Activated T-cell treated with anti-CD3 and anti-CD28 coated beads, Interleukin-2, amount 50 U/mL, for 24 hours (primary cell): ENCODE measurements at places on chromosomes 16 and 17.

DNA sequence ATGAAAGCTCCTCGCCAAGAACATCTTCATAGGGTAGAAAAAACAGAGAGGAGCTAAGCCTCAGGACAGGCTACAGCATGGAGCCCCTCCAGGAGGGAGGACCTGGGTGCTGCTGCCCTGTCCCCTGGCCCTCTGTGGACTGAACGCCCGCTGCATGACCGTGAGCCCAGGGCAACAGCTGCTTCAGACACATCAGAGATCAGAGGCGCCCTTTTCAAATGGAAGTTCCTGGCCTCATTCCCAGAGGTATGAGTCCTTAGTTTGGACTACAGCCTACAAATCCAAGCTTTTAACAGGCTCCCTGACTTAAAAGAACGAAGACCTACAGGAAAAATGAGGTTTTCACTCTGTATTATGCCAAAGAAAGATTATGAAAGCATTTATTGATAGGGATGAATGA, 48.5 kb downstream of the ZNF18 start:
- no peak for DNase-seq
- no peak overlapping the region for H3K4me3 ChIP-seq
- no peaks in the 10 kb centered on the region for H3K4me1 ChIP-seq
- H3K36me3 ChIP-seq, result peaks cover 16% of the 10 kb centered on the region

GRCh38 chr16:10594312-10594950, 14.0 kb upstream of the EMP2 start:
- peaks cover 20% of the 10 kb centered on the region for H3K27me3 ChIP-seq
- H3K27ac ChIP-seq, result no peak overlapping the region
- H3K36me3 ChIP-seq, result no peaks in the 10 kb centered on the region
- no peak overlapping the region for H3K4me3 ChIP-seq
- DNase-seq, result no peak

DNA sequence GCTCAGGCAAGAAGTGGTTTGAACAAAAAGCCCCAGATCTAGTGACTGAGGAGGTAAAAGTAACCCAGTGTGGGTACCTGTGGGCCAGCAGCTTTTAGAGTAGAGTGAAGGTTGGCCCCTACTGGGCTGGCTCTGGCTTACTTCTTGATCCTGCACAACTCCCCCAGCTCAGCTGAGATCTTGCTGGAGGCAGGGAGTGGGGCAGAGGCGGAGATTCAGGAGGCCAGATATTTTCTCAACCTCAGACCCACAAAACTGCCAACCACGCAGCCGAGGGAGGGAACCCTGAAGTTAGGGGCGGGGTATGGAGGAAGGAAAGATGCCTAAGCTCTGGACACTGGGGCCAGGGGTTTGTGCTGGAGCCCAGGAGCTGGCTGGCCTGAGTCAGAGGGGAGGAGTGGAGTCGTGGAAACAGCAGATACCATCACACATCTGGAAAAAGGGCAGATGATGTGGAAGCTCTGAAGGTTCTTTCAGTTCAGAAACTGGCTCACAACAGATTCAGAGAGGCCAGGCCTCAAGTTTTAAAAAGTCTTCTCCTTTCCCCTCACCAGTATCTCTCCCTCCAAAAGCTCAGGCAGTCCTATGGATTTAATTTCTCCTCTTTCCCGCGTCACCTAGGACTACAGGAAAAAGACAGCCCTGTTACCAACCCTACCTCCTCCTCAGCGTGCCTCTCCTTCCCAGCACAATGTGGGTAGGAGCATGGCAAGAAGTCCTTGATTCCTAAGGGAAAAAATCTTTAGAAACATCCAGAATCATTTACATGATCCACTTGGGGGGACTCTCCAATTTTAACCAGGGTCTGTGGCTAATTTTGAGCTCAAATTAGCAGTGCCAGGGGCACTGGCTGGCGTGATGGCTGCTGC, 48.1 kb downstream of the MYO18A start:
- no peak overlapping the region for H3K4me3 ChIP-seq
- H3K27me3 ChIP-seq, result no peaks in the 10 kb centered on the region
- H3K27ac ChIP-seq, result peak overlapping the region; percentile 88
- H3K36me3 ChIP-seq, result peaks cover 16% of the 10 kb centered on the region

DNA sequence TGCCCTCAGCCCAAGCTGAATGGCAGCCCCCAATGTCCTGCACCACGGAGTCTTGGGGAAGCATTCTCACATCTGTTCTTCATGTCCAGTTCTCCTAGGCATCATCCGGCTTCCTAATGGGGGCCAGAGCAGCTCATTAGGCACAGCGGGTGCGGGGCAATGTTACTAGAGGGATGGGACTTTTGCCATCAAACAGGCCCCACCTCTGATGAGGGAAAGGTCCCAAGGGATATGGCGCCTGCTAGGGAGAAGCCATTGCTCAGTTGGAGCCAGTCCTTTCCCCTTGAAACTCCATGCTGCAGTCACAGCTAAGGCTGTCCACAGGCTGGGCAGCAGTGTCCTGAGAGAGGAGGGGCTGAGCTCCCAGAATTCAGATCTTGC, 1.7 kb upstream of the DPH1 start:
- H3K27ac ChIP-seq, result no peak overlapping the region
- H3K4me3 ChIP-seq, result no peak overlapping the region
- no peak for DNase-seq
- H3K27me3 ChIP-seq, result peaks cover 40% of the 10 kb centered on the region
- peaks cover 15% of the 10 kb centered on the region for H3K36me3 ChIP-seq

DNA sequence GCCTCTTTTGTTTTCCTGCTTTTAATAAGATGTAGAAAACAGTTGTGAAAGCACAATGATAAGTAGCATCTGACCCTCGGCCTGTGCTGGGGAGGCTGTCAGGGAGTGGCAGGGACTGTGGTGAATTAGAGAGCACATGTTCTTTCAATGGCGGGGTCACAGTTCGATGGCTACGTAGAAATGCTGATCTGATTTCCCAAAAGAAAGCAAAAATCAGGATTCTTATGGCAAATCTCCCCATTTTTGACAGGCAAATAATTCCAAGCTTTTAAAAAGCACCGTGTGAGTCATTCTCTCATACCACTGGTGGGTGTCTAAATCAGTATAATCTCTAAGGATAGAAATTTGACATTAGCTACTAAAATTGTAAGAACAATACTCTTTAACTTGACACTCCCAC, 4.2 kb upstream of the MAPK7 start:
- no peak overlapping the region for H3K27ac ChIP-seq
- no peaks in the 10 kb centered on the region for H3K27me3 ChIP-seq
- DNase-seq, result no peak
- H3K4me1 ChIP-seq, result peaks cover 45% of the 10 kb centered on the region
- peaks cover 7% of the 10 kb centered on the region for H3K36me3 ChIP-seq

GRCh38 chr17:71902894-71903506, 217.8 kb upstream of the SOX9 start:
- H3K36me3 ChIP-seq, result no peaks in the 10 kb centered on the region
- H3K27ac ChIP-seq, result no peak overlapping the region
- H3K4me1 ChIP-seq, result no peaks in the 10 kb centered on the region
- H3K27me3 ChIP-seq, result no peaks in the 10 kb centered on the region
- H3K4me3 ChIP-seq, result no peak overlapping the region

- H3K36me3 ChIP-seq, result no peaks in the 10 kb centered on the region
- H3K27ac ChIP-seq, result no peak overlapping the region
- H3K27me3 ChIP-seq, result no peaks in the 10 kb centered on the region
Measured at GRCh38 chr16:65375651-65376050, 253.8 kb upstream of the CDH11 start.

DNA sequence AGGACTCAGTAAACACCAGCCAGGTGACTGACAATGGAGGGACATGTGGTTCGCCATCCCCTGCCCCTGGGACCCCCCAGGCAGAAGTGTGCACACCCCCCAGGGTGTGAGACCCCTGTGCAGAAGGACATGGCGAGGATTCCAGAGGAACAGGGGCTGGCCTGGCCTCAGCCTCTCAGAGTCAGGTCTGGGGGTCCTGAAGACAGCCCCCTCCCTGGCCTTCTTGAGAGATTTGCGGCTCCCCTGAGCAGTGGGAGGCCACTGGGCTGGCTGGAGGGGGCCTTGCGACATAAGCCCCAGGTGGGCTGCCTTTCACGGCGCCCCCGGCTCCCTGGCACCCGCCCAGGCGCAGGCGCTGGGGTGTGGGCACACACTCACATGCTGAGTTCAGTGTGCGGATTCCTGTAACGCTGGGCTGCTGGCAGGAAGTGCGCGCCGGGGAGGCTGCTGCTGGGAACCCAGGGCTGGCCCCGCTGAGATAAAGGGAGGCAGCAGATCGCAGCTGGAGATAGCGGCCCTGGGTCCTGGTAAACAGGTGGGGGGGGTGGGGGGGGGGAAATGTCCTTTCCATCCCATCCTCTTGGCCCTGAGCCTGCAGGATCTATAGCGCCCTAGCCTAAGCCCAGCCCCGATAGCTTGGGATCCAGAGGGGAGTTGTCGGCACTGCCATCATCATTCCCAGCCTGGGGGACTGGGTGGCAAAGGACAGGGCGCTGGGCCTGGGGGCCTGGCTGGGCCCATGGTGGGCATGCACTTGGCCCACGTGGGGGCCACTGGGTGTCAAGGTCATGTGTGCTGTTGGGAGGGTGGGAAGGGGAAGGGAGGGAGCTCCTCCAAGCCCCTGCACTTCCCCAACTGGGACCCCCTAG, 27.1 kb downstream of the TMEM235 start:
- H3K4me3 ChIP-seq, result peak overlapping the region; percentile 70
- H3K27me3 ChIP-seq, result no peaks in the 10 kb centered on the region
- DNase-seq, result peak; percentile 83
- no peaks in the 10 kb centered on the region for H3K36me3 ChIP-seq

DNA sequence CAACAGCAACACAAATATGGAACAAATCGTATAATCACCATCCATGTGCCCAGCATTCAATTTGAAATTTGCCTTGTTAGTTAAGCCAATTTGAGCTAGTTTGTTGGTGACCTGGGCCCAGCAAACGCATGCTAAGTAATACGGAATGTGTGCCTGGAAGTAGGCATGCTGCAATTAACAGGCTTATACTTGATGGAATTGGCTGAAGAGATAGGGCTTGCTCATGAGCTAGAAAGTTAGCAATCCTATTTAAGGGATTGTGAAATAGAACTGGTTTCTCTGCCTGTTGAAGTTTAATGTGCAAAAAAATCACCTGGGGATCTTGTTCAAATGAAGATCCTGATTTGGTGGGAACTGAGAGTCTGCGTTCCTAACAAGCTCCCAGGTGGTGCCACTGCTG, 8.5 kb upstream of the LPO start:
- H3K27me3 ChIP-seq, result peaks cover 29% of the 10 kb centered on the region
- no peak overlapping the region for H3K27ac ChIP-seq
- no peaks in the 10 kb centered on the region for H3K36me3 ChIP-seq
- DNase-seq, result no peak
- H3K4me3 ChIP-seq, result no peak overlapping the region
- peaks cover 10% of the 10 kb centered on the region for H3K4me1 ChIP-seq

DNA sequence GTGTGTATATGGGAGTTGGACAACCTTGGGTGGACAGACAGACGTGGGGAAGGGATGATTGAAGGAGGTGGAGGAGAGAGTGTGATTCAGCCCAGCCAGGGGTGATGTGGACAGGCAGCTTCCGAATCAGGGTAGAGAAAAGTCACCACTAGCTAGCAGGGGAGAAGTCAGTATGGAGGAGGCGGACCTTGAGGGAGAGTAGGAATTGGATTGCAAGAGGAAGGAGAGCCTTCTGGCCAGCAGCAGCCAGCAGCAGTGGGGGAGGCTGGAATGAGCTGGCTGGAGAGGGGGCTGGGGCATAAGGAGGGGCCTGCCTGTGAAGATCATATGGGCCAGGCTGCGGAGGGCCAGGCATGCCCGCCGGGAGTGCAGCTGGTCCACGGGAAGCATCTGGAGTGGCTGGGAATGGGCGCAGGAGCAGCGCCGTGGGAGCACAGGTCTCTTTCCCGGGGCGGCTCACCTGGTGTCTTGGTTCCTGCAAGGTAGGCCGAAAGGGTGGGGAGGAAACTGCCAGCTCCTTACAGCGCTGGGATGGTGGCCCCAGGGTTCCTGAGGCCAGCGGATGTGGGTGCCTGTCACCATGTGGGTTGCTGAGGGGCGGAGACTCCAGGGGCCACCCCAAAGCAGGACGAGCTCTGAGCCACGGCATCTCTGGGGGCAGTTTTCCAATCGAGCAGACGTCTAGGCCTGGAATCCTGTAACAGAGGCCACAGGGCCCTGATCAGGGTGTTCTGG, 235.3 kb downstream of the SEC14L1 start:
- H3K4me1 ChIP-seq, result peaks cover 84% of the 10 kb centered on the region
- peak overlapping the region; percentile 87 for H3K27ac ChIP-seq
- H3K4me3 ChIP-seq, result peak overlapping the region; percentile 92
- peak; percentile 81 for DNase-seq
- no peaks in the 10 kb centered on the region for H3K27me3 ChIP-seq

GRCh38 chr16:88599092-88599733, 29.0 kb downstream of the ZC3H18 start:
- no peak overlapping the region for H3K4me3 ChIP-seq
- H3K36me3 ChIP-seq, result peaks cover 80% of the 10 kb centered on the region
- no peak for DNase-seq
- H3K27ac ChIP-seq, result no peak overlapping the region
- no peaks in the 10 kb centered on the region for H3K27me3 ChIP-seq
- H3K4me1 ChIP-seq, result peaks cover 13% of the 10 kb centered on the region

DNA sequence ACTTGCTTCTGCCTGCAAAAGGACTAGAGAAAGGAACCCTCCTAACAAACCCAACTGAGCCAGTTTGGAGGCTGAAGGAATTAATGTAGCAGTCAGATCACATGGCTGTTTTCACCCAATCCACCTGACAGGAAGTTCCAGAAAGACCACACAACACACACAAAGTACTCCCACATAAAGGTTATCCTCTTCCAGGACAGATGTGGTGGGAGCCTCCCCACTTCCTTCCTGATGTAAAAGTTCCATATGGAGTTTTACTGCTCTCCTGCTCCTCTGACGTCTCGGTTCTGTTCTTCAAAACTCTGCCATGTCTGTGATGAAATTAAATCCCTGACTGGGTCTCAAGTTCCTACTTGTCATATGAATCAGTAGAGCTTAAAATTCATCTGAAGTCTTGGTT, 497.0 kb upstream of the HSBP1 start:
- no peaks in the 10 kb centered on the region for H3K36me3 ChIP-seq
- H3K4me1 ChIP-seq, result no peaks in the 10 kb centered on the region
- peaks cover 7% of the 10 kb centered on the region for H3K27me3 ChIP-seq
- H3K4me3 ChIP-seq, result no peak overlapping the region
- no peak overlapping the region for H3K27ac ChIP-seq

DNA sequence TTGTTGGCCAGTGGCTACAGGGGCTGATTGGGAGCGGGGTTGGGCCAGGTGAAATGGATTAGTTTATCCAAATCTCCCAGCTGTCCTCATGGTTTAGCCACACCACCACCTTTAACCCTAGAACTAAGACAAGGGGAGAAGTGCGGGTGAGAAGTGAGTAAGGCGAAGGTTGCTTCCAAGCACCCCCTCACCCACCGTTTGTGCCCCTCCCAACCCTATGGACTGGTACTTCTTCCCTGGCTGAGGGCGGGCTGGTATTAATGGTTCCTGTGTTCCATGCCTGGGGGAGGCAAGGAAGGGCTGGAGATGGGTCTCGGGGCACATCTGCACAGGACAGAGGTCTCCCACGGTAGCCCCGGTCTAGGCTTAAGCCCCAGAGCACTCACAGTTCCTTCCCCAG, 25.1 kb downstream of the NT5M start:
- H3K27ac ChIP-seq, result no peak overlapping the region
- H3K36me3 ChIP-seq, result peaks cover 3% of the 10 kb centered on the region
- H3K4me1 ChIP-seq, result no peaks in the 10 kb centered on the region
- DNase-seq, result no peak
- H3K27me3 ChIP-seq, result no peaks in the 10 kb centered on the region
- H3K4me3 ChIP-seq, result no peak overlapping the region
